ENCODE measurements at places on chromosomes 16 and 17.

DNA sequence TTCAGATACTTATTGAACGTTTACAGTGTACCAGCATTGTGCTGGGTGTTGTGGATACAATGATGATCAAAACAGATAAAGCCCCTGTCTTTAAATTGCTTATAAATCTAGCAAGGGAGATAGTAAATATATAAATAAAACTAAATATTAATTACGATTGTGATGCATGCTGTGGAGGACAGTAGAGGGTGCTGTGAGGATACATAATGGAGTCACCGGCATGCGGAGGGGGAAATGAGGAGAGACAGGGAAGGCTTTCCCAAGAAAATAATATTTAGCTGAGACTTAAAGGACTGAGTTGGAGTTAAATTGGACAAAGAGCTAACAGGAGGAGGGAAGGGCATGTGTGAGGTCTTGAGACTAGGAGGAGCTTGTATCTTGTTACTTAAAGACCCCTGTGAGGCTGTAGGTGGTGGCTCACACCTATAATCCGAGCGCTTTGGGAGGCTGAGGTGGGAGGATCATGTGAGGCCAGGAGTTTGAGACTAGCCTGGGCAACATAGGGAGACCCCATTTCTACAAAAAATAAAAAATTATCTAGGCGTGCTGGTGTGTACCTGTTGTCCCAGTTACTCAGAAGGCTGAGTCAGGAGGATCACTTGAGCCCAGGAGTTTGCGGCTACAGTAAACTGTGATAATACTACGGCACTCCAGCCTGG, 2.4 kb downstream of the DHRS7B start:
- DNase-seq = no peak

GRCh38 chr17:78785663-78786057, 3.6 kb upstream of the CYTH1 start:
- DNase-seq = no peak

DNA sequence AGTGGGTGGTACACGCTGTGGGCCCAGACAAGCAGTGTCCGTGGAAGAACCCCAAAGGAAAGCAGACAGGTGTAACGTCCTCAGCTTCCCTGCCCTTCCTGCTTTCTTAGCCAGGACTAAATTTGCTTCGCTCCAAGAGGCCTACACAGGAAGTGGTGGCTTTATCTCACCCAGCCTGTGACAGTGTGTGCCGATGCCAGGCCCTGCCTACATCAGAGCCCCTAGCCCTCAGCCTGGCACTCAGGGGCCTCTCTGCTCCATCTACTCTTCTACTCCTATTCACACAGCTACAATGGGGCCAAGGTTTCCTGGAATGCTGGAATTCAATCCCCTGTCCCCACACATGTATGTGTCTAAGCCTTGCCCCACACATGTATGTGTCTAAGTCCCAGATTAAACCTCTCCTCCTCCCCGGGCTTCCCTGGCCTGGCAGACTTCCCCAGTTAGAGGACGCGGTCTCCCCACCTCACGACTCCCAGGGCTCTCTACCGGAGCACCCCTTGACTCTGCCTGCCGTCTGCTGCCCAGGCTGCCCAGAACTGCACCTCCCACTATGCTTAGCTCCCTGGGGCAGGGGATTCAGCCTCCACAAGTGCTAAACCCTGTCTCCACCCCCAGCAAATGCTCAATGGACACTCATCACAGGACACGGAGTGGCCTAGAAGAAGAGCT, 8.2 kb downstream of the PGAP3 start:
- DNase-seq = no peak

DNA sequence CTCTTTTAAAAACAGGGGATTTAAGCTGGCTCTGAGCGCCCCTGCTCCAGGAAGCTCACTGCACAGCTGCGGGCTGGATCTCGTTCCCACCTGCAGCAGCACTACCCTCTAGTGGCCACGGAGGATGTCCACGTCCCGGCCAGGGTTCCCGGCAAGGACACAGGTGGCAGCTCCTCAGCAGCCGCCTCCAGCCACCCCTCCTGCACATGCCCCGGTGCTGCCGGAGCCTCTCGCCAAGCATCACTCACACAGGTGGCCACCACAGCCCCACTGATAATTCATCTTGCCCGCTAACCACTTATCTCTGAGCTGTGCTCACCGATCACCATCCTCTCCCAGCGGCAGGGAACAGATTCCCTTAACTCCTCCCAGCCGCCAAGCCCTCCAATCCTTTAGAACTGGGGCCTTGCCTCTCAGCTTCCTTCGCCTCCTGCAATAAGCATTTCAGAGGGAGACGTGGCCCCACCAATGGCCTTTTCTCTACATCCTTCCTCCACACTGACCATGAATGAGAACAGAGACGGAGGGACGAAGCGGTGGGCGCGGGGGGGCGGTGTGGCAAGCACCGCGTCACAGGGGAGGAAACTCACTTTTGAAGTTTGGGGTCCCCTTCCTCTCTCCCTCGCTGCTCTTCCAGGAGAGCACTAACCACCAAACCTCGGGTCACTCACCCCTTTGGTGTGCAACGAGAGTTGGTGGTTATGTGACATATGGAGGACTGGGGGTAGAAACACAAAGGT, 222.1 kb downstream of the RBFOX3 start:
- no peak for DNase-seq

DNA sequence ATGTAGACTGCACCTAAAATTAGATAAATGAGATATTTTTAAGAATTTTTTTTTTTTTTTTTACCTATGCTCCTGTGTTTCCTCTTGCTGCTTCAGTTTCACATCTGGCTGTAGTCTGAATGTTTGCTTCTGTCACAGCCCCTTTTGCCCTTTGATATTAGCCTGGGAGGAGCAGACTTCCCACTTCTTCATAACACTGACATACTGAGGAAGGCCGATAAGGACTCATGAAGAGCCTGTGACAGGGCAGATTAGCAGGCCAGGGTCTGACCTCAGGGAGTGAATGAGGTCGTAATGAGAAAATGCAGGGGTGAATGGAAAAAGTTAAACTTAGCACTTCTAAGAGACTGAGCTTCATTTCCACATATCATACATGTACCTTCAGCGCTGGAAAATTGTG, at the start of gene SLFN14:
Gene SLFN14, minus strand, starts transcription at position 117 of the 400 bp plus-strand sequence. CDS start 2,757 bp downstream, outside the sequence.
- DNase-seq = no peak

GRCh38 chr16:57578521-57579360, 36.3 kb downstream of the ADGRG5 start:
- DNase-seq = no peak

DNA sequence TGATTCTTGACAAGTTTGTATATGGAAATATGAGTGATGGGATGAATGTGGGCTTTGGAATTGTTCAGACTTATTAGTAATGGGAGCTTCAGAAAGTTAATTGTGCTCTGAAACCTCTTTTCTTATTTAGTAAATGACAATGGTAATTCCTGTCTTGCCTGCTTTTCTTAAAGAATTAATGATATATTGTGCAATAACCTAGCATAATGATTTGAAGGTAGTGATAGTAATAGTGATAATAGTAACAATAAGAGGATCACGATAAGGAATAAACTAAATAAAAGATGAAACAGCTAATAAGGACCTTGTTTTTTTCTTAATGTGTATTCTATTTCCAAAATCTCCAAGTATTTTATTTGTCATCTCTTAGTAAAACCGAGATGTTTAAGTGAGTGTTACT, 245.0 kb upstream of the CPHXL start:
- DNase-seq = no peak

DNA sequence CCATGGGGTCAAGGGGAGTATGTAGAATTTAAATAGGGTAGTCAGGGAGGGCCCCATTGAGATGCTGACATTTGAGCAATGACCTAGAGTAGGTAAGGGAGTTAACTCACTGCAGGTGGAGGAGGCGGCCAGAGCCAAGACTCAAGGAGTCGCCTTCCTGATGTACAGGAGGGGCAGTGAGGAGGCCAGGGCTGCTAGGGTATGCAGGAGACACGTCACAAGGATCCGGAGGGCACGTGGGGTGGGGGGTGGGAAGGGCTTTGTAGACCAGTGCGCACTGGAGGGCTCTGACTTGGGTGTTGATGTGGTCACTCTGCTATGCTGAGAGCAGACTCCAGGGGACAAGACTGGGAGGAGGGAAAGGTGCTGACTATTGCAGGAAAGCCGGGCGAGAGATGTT, 37.5 kb downstream of the SPECC1 start:
- no peak for DNase-seq

- no peak for DNase-seq
Measured at GRCh38 chr16:15855704-15856003, 1.2 kb downstream of the MYH11 start.

DNA sequence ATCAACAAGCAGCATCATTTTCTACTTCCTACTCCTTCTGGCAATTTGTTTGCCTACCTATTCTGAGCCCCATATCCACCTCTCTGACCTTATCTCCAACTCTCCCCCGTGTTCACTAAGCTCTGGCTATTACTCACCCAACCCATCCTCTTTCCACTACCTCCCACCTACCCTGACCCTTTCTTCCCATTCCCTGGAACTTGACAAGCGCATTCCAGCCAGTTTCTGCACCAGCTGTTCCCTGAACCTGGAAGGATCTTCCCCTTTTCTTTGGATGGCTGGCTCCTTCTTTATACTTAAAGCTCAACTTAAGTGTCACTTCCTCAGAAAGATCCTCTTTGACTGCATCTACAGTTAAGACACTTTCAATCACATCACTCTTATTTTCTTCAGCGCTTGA, 2.2 kb downstream of the DCUN1D3 start:
- DNase-seq = no peak

- DNase-seq = no peak
Measured at GRCh38 chr17:57876866-57877237, 27.0 kb upstream of the MRPS23 start.

GRCh38 chr16:11946433-11946832, 4.6 kb upstream of the NPIPB2 start:
- DNase-seq = no peak

DNA sequence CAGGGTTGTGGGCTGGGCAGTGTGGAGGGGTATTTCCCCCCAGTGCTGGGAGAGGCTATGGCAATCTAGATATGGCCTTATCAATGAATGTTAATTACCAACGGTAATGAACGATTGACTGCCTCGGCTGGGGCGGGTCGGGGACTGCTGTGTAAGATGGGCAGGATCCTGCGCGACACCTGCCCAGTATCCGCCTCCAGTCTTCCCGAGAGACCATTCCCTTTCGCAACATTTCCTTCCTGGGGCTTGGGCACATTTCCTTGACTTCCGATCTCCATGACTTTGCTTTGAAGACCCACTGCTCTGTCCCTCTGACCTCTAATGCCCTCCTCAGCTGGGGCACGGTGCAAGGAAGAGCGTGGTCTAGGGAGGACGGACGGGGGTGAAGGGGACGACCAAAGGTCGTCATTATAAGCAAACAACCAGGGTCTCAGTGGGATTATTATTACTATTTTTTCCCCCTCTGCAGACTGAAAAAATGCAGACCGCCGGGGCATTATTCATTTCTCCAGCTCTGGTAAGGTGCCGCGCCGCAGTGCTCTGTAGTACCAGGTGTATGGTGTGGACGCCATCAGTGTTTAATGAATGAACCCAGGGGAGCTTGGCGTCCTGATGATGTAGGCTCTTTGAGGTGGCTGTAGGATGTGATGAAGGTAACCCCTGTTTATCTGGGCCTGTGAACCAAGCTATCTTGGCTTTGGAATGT, 506 bp downstream of the ATP5MC1 start:
- DNase-seq = no peak

- DNase-seq = no peak
Measured at GRCh38 chr17:142876-143784, 5.8 kb downstream of the SCGB1C2 start.

GRCh38 chr17:56601591-56601990, 8.1 kb downstream of the NOG start:
- no peak for DNase-seq
